ENCODE measurements at places on chromosomes 16 and 17.
A peak's percentile ranks its signal among the peaks of the same experiment; 100 is the strongest.

GRCh38 chr16:4991754-4992153 lies 33.6 kb downstream of the SEC14L5 start:
- no peak for DNase-seq

GRCh38 chr17:55722742-55723487 lies at the start of gene TMEM100:
TSS of gene TMEM100 (minus strand) at chr17:55722864. CDS start at chr17:55721070, 1,794 bp downstream.
- DNase-seq, result peak; percentile 34

DNA sequence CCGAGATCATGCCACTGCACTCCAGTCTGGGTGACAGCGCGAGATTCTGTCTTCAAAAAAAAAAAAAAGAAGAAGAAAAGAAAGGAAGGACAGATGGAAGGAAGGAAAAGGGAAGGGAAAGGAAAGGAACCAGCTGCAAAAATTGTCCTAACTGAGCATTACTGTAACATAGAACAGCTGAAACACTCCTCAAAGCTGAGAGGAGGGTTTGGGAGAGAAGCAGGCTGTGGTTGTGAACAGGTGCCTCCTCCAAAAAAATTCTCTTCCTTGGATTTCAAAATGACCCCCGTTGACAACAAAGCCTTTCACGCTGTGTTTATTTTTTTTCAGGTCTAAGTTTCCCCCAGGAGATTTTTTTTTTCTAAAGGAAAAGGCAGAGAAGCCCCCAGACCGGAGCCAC lies 541.4 kb downstream of the WWOX start:
- DNase-seq, result no peak

DNA sequence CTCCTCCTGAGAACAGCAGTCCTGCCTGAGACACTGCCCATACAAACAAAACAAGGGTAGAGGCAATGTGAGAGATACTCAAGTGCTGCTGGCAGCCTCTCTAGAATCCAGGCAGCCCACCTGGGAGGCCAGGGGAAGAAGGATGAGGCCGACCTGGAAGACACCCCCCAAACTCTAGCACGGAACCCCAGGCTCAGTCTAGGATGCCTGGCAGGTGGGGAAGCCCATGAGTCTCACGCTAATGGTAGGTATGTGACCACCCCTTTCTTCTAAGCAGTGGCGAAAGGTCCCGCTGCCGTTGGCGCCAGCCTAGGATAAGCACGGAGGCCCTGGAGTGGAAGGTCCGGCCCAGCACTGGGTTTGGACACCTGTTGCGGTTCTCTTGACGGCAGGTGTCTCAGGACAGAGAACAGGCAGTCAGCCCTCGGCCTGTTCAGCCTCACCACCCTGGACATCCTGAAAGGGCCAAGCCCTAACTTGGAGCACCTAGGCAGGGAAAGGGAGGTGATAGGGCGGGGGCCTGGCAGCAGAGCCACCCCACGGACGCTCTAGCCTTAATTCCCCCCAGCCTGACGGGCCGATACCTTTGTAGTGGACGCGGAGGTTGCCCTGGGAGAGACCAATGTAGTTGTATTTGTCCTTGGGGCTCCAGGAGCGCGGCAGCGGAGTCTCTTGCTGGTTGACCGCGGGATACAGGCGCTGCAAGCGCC lies 487 bp downstream of the RANBP10 start:
- no peak for DNase-seq

- no peak for DNase-seq
Measured at GRCh38 chr16:15658149-15658548, 8.1 kb downstream of the NDE1 start.

GRCh38 chr16:22369221-22369811 lies 5.1 kb downstream of the CDR2 start:
- no peak for DNase-seq

- DNase-seq, result no peak
Measured at GRCh38 chr16:19288872-19289799, 3.6 kb downstream of the CLEC19A start.

GRCh38 chr16:84117494-84117843 lies 727 bp upstream of the MBTPS1 start:
- no peak for DNase-seq

- DNase-seq, result no peak
Measured at GRCh38 chr16:21991621-21992020, 9.3 kb downstream of the PDZD9 start.

Measured in kidney epithelial cell (primary cell).